ENCODE measurements at places on chromosomes 11 and 22.

DNA sequence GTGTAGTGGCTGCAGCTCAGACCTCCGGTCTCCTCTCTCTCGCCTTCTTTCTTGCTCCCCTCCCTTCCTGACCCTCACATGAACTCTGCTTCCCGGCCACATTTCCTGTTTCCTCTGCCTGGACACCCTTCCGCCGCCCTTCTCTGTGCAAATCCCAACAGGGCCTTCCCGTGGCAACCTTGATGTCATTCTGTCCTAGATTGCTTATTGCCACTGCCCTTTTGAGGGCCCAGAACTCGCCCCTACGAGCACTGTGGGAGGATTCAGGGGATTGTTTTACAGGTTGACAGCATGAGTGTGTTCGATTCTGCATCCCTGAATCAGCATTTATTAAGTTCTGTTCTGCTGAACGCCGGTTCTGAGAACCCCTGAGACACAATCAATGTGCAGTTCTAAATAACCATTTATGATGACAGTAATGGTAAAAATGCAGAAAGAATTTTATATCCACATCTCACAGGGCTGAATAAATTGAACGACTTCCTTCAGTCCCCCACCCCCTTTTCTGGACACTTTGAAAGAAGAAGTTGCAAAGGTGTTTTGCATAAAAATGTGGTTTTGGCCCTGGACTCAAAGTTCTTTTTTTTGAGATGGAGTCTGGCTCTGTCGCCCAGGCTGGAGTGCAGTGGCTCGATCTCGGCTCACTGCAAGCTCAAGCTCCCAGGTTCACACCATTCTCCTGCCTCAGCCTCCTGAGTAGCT, 6.4 kb downstream of the BATF2 start:
- no peak for DNase-seq

- DNase-seq: no peak
Measured at GRCh38 chr11:105907319-105907718, 114.7 kb downstream of the MSANTD4 start.

DNA sequence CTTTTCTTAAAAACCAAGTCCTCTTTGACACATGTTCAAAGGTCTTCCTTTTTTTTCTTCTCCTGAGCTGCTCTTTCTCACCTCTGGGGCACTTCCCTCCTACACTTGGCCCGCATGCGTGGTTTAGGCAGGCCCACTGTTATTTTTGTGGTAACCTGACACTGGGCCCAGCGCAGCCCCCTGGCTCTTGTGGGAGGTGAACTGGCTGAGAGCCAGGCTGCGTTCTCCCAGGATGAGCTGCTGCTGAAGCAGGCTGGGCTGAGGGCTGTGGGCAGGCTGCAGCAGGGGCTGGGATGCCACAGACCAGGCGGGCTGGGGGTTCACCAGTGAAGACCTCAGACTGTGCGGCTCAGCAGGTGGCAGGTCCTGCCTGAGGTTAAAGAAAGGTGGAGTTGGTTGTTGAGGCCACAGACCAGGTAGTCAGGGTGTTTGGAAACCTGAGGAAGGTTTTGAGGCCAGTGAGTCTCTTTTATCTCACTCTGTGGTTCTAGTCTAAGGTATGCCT, 72.4 kb downstream of the TEAD1 start:
- DNase-seq: no peak

GRCh38 chr22:25903294-25903693, 161.3 kb downstream of the MYO18B start:
- DNase-seq: no peak

- DNase-seq: peak; percentile 92
Measured at GRCh38 chr11:844693-845644, 2.3 kb downstream of the TSPAN4 start.

- no peak for DNase-seq
Measured at GRCh38 chr11:13317293-13318080, 39.9 kb downstream of the BMAL1 start.

GRCh38 chr22:49545606-49546005, 282.1 kb downstream of the BRD1 start:
- no peak for DNase-seq

GRCh38 chr22:30652852-30653251, 14.8 kb downstream of the DUSP18 start:
- no peak for DNase-seq

DNA sequence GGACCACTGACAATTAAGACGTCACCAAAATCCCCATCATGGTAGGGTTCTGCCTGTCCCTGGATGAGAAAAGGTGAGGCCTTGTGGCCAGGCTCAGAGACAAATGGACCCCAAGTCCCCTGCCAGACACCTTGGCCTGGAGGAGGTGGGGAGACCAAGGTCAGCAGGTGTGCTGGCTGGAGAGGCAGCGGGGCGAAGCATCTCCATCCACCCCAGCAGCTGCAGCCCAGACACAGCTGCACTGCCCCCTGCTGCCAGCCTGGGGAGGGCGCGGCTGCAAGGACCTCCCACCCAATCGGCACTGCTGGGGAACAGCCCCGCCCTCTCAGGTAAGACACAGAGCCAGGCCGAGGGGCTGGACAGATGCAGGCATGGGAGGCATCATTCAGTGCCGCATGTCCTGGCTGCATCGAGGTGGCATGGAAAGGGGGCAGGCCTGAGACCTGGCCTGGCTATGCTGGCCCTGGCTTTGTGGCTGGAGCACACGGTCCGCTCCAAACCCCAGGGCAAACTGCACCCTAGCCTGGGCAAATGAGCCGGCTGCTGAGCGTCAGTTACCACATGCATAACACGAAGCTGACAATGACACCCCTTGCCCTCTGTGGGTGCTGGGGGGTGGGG, 12.2 kb upstream of the MFNG start:
- no peak for DNase-seq

DNA sequence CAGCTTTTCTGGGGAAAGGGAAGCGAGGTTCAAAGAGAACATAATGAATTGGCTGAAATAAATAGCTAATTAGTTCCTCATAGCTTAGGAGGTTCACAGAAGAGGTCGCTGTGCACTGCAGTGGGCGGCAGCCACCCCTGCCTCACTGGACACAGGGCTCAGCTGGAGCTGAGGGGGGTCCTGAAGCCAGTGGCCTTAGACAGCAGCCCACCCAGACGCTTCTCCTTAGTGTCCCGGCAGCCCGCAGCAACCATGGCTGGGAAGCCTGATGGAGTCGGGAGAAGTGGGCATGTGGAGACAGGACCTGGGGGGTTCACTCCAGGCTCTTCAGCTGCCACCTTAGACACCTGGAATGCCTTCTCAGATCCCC, 75.4 kb downstream of the TRIM29 start:
- DNase-seq: no peak

- peak; percentile 77 for DNase-seq
Measured at GRCh38 chr11:11946180-11946579, 62.2 kb downstream of the DKK3 start.

- no peak for DNase-seq
Measured at GRCh38 chr11:132475026-132475425, 1057.3 kb downstream of the OPCML start.

- peak; percentile 73 for DNase-seq
Measured at GRCh38 chr11:88480223-88480622, 142.7 kb upstream of the CTSC start.

GRCh38 chr22:23763579-23763945, 772 bp downstream of the C22orf15 start:
- no peak for DNase-seq

DNA sequence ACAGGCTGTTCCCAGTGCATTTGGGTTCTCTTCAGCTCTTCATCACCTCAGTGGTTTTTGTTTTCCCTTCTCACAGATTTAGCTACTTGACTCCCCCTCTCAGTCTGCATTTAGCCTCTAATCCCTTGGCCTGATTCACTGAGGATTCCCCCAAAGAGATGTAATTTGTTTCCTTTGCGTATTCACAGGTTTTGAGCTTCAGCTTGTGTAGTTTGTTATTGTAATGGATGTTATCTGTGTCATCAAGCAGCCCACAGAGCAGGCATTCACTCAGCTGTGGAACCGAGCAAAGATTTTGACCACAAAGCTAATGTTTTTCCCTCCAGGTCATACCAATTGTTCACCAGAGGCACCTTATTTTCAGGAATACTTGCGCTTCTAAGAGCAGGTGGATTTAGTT, 6.4 kb upstream of the ME3 start:
- no peak for DNase-seq

DNA sequence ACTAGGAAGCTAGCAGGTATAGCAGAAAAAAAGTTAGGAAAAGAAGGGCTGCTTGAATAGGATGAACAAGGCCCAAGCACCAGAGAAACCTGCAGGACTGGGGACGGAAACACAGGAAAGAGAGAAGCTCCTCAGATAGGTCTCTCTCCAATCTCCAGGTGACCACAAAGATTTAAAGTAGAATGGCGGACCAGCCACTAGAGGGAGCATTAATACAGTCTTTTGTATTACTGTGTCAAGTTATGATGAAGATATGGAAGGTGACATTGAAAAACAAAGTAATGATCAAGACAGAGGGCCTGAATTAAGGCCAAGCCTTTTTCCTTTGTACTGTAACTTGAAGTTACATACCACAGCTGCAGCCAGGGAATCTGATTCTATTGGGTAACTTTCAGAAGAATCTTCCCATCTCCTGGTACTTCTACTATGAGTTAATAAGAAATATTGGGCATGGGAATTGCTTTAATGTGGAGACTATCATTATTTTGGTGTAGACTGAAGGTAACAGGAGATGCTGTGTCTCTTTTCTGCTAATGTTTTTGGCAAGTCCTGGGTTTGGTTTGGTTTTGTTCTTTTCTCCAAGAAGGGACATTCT, 33.8 kb downstream of the OR2AG2 start:
- peak; percentile 40 for DNase-seq
